ENCODE measurements at places on chromosomes 7 and 10. TPM values are rescaled to one million over a fixed set of nuclear protein-coding genes. Genes with fewer than 3 reads are reported as not detected.

DNA sequence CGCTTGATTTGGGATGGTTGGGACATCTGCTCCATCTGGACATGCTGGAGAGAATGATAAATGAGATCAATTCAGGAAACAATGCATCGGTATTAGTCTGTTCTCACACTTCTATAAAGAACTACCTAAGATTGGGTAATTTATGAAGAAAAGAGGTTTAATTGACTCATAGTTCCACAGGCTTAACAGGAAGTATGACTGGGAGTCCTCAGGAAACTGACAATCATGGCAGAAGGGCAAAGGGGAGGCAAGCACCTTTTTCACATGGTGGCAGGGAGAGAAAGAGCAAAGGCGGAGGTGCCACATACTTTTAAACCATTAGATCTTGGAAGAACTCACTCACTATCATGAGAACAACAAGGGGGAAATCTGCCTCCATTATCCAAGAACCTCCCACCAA lies 16.8 kb upstream of the TSPAN12 start:
- DNase-seq: no peak

DNA sequence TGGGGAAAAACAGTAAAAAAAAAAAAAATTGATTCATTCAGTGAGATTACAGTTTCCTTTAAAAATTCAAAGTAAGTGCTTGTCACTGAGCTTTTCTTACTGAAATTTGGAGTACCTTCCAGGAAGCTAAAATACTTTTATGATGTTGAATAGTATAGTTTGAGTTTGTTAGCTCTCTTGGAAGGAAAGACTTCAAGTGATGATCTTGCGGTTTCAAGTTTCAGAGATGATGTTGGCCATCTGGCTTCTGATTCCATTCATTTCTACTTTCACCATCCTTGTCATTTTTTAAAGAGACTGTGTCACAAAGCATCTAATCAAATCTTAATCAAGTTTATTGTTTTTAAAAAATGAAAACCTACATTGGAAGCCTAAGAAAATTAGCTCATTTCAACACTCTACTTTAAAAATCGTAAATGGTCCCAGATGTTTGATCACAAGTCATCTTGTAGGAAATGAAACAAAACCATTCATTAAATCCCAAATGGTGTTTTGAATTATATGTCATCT lies 4.9 kb upstream of the HERPUD2 start:
- no peak for DNase-seq

GRCh38 chr7:2065528-2065927 lies 167.2 kb downstream of the MAD1L1 start:
- DNase-seq: no peak

- no peak for DNase-seq
Observed at GRCh38 chr10:93199191-93199751, 125.6 kb downstream of the CYP26A1 start.

DNA sequence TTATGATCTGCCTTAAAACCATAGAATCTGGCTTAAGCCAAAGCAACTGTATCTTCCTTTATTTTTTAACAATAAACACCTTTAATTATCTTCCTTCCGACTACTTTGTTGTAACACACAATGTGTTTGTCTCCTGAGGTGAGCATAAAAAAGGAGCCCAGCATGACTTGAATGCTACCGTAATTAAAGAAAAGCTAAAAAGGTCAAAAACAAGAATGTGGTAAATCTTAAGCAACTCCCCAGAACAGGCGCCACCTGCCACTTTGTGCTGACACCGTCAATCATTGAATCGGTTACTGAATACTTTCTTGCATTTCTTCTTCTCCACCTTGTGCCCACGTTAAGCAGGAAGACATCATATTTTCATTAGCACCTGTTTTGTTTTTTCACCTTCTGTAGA lies 569.9 kb upstream of the C7orf33 start:
- DNase-seq: peak; percentile 13

GRCh38 chr7:154653281-154653680 lies 349.6 kb downstream of the PAXIP1 start:
- DNase-seq: no peak

DNA sequence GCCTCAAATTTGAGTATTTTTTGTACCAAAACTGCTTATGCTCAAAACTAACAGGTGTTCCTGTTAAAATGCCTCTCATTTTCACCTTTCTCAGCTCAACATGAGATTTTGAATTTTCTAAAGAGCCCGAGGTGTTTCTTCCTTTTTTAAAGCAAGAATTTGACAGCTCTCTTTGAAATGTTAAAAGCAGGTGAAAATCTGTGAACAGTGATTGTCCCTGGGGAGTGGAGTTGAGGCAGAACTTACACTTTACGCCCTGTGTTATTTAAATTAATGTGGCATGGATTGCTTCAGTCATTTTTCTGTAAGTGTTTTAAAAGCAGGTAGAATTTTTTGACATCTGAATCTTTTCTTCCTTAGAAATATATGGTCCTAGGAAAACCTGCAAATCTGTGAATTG lies 9.2 kb upstream of the GPR15LG start:
- no peak for DNase-seq

DNA sequence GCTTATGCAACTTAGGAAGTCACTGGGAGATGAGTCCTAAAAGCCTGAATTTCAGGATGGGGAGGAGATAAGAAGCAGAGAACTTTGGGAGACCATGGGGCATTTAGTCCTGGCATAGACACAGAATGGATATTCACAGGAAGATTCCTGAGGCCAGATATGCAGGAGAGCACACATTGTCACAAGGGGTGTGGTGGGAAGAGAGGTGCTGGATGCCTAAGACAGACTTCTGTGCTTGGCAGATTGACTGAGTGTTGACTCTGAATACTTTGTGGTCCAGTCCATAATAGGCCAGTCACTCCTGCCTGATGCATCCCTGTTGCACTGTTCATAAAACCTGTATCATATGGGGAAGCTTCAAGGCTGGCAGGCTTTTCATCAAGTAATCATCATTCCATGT lies 18.5 kb downstream of the SRI start:
- DNase-seq: no peak

GRCh38 chr7:149489391-149490024 lies 8.1 kb downstream of the ZNF746 start:
- peak; percentile 74 for DNase-seq

GRCh38 chr7:115477193-115477651 lies 553.3 kb downstream of the TFEC start:
- peak; percentile 58 for DNase-seq

DNA sequence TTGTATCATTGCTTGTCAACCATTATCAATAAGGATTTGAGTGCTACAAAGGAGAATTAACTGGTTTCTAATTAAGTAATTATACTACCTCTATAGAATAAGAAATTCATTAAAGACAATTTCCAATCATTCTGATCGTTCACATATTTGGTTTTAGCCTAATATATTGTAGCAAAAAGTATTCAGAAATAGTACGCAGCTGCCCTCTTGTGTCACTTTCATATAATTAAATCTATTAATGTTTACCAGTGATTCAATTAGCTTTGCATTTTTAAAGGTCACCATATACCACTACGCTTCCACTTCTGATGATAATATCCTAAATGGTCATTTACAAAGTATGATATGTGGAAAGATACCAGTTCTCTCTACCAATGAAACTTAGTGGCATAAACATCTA lies 128.3 kb downstream of the NEBL start:
- DNase-seq: no peak

DNA sequence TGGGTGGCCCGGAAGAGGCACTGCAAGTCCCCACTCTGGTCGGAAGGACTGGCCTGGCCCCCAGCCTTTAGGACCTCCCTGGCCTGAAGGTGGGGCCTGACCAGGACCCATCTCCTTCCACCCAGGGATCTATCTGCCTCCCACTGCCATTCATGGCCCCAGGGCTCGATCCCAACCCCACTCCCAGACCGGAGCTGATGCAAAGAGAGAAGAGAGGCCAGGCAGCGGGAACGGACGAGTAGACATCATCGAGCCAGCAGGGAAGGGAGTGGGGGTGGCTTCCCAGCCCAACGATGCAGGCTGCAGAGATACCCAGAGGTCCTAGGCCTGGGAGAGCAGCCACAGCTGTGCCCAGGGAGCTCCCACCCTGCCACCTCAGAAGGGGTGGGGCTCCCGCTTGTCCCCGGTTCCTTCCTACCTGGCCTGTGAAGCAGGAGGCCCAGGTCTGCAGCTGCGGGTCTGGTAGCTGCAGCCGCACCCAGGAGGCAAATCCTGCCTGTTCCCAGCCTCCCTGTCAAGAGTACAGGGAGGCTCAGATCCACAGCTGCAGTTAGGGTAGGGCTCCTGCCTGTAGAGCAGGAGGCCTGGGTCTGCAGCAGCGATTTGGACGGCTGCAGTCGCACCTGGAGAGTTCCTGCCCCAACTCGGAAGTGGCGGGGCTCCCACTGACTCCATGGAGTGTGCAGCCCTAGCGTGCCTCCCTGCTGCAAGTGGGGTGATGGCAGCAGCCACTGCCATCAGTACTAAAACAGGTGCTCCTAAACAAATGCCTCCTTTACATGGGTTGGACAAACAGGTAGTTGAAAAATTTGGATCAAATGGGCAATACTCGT lies 1151.0 kb upstream of the PHF14 start:
- no peak for DNase-seq

- DNase-seq: no peak
Observed at GRCh38 chr10:131843881-131844284, 56.9 kb upstream of the PPP2R2D start.

GRCh38 chr7:71191771-71192170 lies 59.8 kb downstream of the GALNT17 start:
- no peak for DNase-seq

DNA sequence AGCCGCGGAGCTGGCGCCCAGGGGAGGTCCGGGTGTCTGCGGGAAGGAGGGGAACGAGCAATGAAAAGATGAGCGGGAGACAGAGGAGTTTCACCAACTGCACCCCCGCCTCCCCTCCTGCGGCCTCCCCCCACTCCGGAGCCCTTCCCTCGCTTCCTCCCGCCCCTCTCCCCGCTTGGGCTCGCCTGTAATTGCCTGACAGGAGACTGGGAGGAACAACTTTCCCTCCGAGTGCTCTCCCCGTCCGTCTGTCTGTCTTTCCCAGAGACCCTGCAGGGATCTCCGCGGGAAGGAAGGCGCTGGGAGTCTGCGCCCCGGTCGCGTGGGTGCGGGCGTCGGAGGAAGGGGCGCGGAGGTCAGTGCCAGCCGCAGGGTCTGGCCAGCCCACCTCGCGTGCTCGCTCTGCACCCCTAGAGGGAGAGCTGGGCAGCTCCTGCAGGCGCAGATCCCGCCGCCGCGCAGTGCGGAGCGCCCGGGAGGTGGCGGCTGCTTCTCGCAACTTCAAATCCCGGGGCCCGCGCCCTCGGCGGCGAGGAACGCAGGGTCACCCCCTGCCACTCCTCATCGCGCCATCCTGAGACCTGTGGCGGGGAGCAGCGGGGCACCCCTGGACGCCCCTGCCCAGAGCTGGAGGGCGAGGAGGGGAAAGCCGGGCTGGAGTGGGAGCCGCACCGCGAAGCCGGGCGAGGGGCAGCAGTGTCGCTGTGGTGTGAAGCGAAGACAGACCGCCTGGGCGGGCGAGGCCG lies 511 bp upstream of the NRP1 start:
- peak; percentile 86 for DNase-seq

GRCh38 chr10:31404640-31405039 lies 85.6 kb downstream of the ZEB1 start:
- DNase-seq: no peak

Gene NUDT1
- total RNA-seq: 117 TPM

Gene HTRA1
- 14.5 TPM for total RNA-seq

Gene ADAP1
- total RNA-seq: 4.9 TPM

Gene FANK1
- 4.1 TPM for total RNA-seq

Gene H2BK1
- not detected for total RNA-seq

Gene PDCD4
- total RNA-seq: 17.4 TPM
